Diencephalon (tissue), 1 donor: ENCODE measurements at places on chromosomes 1 and 21. TPM values are rescaled to one million over a fixed set of nuclear protein-coding genes. Genes with fewer than 3 reads are reported as not detected.

The SFN gene
- total RNA-seq, result not detected

The TTC22 gene
- 1.2 TPM for total RNA-seq

The SLC1A7 gene
- total RNA-seq, result not detected

The FCRL3 gene
- total RNA-seq, result not detected

The PTGS2 gene
- total RNA-seq, result 1.6 TPM
